NCI-H226 (cell line): ENCODE measurements at places on chromosomes 4 and X.
A peak's percentile ranks its signal among the peaks of the same experiment; 100 is the strongest.

GRCh38 chrX:139920316-139920715 is 12.5 kb downstream of the ATP11C start:
- no peak for DNase-seq

GRCh38 chr4:2280531-2281300 is 18.8 kb upstream of the MXD4 start:
- DNase-seq: no peak

DNA sequence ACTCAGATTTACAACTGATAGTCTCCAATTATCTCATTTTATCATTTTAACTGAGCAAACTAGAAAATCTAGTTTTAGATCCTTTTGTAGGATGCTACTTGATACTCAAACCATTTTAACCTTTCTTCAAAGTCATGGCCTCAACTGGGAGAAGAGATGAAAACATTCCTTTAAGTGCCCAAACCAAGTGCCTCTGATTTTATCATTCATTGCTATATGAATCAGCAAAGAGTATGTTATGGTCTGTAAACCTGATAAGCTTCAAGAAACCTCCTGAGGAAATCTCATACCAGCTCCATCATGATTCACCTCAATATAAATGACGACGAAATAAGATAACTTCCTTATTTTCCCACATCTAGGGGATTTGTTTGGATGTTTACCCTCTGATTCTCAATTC is 119.9 kb downstream of the FAM13A start:
- peak; percentile 71 for DNase-seq

DNA sequence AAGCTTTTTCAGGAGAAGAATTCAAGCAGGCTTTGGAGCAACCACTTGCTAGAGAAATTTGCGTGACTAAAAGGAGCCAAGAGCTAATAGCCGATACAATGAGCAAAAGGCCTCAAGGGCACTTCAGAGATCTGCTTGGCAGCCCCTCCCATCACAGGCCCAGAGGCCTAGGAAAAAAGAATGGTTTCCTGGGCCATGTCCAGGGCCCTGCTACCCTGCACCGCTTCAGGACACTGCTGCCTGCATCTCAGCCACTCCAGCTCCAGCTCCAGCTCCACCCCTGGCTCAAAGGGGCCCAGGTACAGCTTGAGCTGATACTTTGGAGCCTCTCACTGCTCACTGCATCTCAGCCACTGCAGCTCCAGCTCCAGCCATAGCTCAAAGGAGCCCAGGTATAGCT is 98.9 kb downstream of the FAM13A start:
- DNase-seq: no peak

- DNase-seq: peak; percentile 26
Measured at GRCh38 chr4:85747882-85748491, 273.0 kb downstream of the ARHGAP24 start.

GRCh38 chr4:113272523-113272922 is 223.1 kb downstream of the ANK2 start:
- DNase-seq: no peak

- DNase-seq: peak; percentile 86
Measured at GRCh38 chr4:8393593-8394038, 46.9 kb downstream of the ACOX3 start.

DNA sequence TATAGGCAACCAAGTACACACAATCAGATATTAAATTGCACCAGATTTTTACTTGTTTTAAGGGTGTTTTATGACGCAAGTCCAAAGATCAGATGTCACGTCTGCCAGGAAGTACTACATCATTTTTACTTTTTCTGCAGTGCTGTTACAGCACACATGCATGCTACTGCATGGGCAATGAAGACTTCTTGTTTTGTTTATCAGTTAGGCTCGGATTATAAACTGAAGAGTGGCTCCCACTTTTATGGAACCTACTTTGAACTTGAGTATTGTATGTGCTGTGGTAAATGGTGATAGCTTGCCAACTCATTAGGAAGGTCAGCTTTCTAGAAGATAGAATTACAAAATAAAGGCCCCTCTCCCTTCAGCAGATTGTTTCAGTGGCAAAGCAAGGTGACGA is 131.6 kb downstream of the CEP135 start:
- DNase-seq: no peak

DNA sequence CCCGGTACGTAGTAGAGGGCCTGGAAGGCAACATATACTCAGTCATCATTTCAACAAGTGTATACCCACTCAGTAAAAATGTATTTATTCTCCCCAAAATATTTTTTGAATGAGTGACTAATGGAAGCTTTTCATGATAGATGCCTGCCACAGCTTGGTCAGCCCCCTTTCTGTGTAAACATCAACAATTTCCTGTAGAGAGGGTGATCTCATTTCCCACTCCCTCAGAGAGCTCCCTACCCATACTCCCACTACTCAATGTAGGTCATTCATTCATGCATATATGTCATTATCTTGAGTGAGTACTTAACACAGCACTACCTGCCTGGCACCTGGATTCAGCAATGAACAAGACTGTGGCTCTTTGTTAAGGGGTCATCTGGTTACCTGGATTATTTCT is 81.9 kb downstream of the STK32B start:
- DNase-seq: no peak

- no peak for DNase-seq
Measured at GRCh38 chr4:188021548-188022249, 26.1 kb downstream of the ZFP42 start.

DNA sequence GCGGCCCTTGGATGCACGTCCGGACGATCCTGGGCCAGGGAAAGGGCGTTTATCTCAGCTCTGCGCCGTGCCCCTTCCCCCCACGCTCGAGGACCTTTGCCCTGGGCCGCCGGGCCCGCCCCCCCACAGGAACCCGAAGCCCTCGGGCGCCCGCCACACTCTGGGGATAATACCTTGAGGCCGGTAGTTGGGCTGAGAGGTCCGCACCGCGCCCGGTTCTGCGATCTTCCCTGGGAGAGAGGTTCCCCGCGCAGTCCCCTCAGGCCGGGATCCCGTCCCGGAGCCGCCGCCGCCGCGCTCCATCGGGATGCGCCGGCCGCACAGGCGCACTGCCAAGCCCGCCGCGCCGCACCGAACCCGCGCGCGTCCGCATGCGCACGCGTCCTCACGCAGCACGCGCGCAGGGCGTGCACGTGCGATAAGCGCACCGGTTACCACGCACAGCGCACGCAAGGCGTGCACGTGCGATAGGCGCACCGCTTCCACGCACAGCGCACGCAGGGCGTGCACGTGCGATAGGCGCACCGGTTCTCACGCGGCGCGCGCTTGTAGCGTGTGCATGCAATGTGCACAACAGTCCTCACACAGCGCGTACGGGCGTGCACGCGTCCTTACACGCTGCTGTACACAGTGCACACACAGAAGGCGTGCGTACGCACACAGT is at the start of gene MAP7D2:
Gene MAP7D2, minus strand, starts transcription at position 331 of the 664 bp plus-strand sequence. Its CDS starts 28 bp downstream, at position 303.
- DNase-seq: no peak

DNA sequence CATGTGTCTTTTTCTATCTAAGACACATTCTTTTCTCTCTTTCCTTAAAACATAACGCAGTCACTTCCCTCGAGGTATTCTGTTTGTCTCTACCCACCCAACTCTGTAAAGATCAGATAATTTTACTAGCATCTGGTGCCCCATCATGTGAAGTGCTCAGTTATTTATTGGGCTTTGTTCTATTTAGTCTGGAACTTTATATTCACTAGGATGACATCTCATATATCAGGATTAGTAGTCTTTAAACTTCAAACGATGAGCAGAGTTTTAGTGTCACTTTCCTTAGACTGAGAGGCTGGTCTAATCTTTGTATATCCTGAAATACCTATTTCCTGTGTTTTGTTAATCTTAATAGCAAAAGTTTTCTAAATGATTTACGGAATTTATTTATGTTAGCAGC is 445.5 kb upstream of the NDST3 start:
- DNase-seq: no peak

- no peak for DNase-seq
Measured at GRCh38 chrX:135535077-135535940, 14.8 kb downstream of the INTS6L start.

GRCh38 chrX:27555514-27555913 is 34.6 kb upstream of the DCAF8L2 start:
- DNase-seq: no peak

DNA sequence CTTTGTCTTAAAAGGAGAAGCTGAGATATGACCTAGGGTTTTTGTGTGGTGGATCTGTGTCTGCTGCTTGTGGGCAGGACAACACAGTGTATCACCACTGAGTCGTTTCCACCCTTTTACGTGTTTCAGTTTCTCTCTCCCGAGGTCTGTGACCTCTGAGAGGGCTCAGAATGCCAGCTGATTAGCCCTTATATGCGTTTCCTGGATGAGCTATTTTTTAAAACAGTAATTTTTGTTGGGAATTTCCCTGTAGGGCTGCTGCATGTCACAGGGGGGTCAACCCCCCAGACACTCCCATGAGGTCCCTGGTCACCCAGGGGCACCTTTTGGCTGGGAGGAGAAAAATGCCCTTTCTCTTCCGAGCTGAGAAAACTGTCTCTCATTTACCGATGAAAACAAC is 170.4 kb upstream of the CASK start:
- peak; percentile 30 for DNase-seq

DNA sequence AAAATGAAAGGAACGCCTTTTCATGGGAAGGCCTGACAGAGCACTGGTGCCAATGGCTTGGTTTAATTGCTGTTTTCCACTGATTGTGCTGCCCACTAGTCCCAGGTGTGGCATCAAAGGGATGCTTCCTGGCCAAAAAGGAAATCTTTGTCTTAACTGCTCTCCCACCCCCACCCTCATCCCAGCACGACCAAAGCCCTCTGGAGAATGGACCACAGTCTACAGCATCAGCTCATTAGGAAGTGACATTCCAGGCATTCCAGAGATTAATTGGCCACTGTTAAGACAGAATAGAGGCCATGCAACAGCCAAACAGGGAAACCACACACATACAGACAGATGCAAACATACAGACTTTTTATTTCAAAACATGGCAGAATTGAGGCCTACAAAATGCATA is 143.2 kb downstream of the LHFPL1 start:
- DNase-seq: no peak

- DNase-seq: no peak
Measured at GRCh38 chr4:112894951-112895350, 154.5 kb upstream of the ANK2 start.
